ENCODE measurements at places on chromosomes 7 and 10.
A peak's percentile ranks its signal among the peaks of the same experiment; 100 is the strongest.

GRCh38 chr10:117933036-117933435 is 113.7 kb downstream of the RAB11FIP2 start:
- DNase-seq = peak; percentile 53

GRCh38 chr7:19410691-19411090 is 265.5 kb upstream of the FERD3L start:
- no peak for DNase-seq

DNA sequence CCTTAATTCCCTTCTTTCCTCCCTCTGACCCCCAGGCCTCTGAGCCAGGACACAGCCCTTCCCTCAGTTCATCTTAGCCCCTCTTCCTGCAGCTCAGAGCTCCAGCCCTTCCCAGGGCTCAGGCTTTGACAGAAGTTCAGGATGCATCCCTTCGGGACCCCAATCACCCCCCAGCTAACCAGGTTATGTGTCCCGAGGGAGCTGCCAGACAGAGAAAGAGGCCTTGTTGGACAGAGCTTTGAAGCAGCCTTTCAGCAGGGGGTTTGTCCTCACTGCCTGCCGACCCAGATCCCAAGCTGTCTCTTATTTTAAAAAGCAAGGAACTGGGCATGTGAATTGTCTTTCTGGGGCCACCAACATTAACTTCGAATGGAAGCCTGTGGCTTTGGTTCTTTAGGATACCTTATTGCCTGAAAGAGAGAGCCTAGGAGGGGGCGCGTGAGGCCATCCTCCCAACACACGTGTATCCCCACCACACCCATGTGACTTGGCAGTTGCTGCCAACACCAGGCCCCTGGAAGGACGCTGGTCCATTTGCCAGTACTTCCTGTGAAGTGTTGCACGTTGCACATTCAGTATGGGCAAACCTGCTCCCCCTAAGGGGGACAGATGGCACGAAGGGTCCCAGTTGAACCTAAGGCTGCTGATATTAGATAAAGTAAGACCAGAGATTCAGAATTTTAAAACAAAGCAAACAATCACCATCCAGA is 858 bp downstream of the CCDC136 start:
- DNase-seq = no peak

GRCh38 chr10:129169115-129169514 is 297.9 kb upstream of the MGMT start:
- DNase-seq = no peak

- DNase-seq = no peak
These were observed 37.4 kb downstream of the USP54 start for GRCh38 chr10:73553761-73554160.

- no peak for DNase-seq
These were observed 244.8 kb upstream of the TCERG1L start for GRCh38 chr10:131556061-131556896.

DNA sequence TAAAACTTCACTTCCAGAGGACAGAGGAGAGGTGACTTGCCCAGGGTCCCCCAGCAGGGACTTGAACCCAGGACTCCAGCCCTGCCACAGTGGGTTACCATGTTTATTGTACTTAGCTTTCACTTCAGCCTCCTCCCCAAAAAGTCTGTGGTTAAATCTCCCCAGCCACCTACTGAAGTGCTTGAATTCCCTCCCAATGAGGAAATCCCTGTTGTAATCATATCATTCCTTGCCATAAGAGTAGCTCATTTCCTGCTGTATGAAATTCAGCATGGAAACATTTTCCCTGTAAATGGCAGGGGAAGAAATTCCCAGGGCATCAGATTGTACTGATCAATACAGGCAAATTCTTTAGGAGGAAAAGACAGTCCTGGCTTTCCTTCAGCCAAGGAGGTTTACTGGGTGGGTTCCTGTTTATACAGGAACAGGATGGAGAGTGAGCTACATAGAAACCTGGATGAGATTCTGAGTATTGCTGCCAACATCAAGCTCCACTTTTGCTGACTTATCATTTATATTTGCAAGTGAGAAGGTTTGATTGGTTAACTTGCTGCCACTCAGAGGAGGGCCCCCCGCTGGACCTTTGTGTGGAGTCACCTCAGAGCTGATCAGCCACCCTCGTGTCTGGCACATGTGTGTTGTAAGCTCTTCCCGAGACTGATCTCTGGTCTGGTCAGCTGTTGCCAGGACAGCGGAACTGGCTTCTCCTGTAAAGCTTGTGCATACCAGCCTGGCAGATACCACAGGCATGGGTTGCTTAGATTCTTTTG is 16.4 kb upstream of the PDZD8 start:
- peak; percentile 75 for DNase-seq

DNA sequence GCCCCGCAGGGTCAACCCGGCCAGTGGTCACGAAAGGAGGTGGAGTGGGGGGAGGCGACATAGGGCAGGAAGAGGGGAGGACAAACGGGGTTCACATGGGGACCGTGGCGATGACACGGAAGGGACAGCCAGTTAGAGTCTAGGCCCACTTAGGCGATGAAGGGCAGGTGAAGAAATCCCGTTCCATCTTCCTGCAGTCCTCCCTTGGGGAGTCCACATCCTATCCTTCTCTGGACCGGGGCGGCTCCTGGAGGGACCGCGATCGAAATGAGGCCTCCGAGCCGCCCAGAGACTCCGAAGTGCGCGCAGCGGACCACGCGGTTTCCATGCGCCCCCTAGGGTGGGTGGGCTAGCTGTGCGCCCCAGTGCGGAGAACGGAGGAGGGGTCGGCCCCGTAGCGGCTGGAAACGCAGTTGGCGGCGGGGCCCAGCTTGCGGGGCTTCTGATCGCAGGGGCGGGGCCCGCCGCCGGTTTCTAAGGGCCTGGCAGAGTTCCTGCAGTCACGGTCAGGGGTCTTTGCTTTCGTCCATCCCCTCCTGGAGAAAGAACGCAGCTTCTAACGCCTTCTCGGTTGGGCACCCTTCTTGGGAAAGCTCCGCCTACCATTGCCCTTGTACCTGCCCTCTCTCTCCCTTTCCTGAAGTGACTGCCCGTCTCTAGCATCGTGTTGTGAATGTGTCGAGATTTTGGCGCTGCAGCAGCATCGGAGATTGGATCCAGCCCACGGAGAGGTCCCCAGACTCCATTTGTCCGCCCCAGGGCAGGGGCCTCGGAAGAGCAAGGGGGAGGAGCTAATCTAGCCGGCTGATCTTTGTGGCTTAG is 17.9 kb upstream of the TMEM225B start:
- DNase-seq = peak; percentile 24

DNA sequence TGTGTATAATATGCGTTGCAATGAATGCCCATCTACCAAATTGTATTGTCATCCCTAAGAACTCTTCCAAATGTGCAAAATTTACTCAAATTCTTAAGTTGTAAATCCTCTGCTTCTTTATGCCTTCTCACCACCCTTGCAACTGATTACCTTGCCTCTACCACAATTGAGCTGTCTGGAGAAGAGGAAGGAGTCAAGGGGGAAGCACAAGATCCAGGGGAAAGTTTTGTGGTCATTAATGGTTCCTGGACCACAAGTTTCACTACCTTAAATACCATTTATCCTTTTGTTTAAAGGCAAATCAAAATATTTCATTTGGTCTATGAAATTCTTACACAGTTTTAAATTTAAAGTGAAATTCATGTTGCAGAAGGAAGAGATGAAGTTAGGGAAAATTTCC is 16.7 kb downstream of the CRPPA start:
- DNase-seq = no peak

GRCh38 chr7:2171855-2172254 is 60.9 kb downstream of the MAD1L1 start:
- no peak for DNase-seq

DNA sequence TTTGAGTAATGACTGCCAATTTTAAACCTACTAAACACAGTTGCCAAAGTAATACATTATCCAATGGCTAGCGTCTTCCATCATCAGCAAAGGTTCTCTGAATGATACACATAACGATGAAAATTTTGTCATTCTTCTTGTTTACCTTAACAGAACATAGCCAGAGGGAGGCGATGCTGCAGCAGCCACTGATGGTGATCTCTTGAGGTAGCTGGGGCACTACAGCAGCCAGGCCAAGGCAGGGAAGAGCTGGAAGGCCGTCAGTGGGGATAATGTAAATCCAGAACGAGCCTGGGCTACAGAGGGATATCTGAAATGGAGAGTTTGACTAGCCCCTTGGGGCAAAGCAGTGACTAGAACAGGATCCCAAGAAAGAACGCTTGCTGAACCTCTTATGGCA is 38.8 kb downstream of the PRPS1L1 start:
- no peak for DNase-seq

DNA sequence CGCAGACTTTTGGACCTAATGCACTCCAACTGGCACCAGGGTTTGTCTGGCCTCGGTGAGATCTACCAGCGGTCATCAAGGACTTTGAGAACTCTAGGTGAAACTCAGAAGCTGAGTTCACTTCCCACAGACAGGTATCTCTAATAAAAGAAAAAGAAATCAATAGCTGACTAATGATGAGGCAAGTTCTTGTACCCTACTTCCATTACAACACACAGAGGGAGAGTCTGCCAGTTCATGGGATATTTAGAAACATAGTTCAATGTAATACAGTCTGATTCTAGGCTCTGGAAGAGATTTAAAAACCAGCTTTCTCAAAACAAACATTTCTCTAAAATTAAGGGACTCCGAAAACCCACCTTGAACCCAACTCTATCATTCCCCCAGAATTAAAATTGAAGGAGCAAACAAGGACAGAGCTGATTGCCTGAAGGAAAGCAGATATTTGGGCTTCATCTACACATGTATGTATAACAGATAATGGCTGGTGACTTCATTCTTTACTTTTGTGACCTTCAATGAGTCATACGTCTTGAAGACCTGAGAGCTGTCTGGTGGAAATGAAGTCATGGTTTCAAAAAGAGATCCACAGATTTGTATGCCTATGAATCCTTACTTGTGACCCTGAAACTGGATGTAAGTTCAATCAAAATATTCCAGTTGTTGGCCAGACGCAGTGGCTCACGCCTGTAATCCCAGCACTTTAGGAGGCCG is 2.7 kb upstream of the PNLIPRP1 start:
- DNase-seq = peak; percentile 45

GRCh38 chr7:100641463-100641859 is at the start of gene TFR2:
Gene TFR2, minus strand, starts transcription at chr7:100641552. Its CDS starts 43 bp downstream, at chr7:100641509.
- no peak for DNase-seq

DNA sequence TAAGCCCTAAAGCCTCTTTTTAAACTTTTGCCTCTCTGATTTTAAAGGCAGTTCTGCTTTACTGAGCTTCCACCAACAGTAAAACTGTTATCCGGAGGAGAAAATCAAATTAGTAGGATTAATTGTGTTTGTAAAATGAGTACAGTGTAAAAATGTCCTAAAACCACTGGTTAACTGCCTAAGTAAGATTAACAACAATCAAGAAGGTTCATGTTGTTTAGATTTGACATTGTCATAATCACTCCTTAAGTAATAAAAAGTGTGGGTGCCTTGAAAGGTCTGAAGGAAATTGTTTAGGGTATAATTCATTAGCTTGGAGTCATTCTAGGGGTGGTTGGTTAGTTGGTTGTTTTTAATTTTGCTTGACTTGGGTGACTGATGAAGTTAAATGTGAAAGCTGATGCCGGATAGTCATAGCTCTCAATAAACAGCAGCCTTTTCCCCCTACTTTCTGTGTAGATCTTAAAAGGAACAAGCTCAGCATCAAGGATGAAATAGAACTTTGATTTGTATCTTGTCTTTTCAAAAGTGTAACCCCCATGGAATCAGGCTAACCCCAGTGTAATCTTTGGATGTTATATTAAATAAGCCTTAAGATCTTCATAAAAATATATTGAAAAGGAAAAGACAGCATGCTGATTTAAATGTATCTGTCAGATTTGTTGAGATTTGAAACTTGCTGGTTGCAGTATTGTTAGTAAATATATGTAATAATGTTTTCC is 148.3 kb downstream of the ARID5B start:
- peak; percentile 34 for DNase-seq

DNA sequence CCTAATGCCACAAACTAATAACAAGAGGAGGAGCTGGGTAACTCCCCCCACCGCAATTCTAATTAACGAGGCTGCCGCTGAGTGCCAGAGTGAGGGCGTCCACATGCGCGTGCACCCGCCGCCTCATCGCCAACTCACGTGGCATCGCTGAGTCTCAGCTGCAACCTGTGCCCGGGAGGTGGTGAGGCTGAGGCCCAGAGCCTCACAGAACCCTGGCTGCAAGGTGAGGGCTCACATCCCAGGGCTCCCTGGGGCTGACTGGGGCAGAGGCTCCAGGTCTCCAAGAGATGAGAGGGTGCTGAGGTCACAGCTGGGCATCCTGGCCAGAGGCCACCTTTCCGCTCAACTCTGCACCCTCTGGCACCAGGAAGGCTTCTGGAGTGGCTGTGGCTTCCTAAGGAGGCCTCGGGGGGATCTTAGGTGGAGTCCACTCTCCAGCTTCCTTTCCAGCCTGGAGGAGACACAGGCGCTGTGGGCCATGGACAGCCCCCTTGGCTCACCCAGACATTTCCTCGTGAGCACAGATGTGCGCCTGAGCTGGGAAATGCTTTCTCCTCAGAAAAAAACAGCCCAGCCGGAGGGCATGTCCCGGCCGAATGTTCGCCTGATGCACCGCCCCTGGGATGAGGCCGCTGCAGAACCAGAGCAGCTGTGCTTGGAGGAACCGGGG is 242.6 kb downstream of the MAD1L1 start:
- no peak for DNase-seq

DNA sequence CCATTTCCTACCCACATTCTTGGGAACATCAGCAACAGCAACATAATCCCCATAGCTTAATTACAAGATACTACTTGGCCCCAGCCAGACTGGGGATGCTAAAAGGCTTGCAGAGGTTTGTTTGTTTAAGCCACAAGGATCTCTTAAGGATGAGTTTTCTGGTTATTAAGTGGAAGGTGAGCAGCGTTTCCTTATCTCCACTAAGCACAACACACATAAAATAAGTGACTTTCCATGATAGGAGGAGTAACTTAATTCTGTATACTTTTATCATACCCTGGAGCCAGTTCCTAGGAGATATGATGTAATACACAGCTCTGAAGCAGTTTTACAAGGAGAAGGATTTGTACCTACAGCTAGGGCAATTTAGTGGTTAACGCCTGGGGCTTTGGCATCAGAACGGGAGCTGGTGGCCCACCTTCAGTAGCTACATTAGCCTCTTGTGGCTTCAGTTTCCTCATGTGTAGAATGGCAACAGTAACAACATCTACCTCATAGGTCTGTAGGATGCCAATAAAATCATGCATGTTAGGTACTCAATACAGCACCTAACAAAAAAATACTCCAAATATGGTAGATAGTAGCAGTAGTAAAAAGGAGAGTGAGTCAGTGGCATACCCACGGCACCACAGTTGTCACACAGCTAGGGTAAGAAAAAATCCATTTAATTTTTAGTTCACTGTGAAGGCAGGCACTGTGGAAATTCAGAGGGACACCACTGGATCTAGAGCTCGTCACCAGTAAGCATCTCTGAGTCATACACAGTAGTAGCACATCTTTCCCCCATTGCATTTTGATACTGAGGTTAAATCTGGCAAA is 55.2 kb downstream of the DOCK4 start:
- DNase-seq = no peak

Data from kidney tubule cell (primary cell).